Myometrial cell (primary cell): ENCODE measurements at places on chromosomes 6 and 20. TPM values are rescaled to one million over a fixed set of nuclear protein-coding genes. Genes with fewer than 3 reads are reported as not detected.

Gene SLC22A16
- total RNA-seq = 1.1 TPM in 1 of 2 replicates, not detected in the other

Gene PSORS1C2
- not detected in 2 replicates for total RNA-seq

Gene DACT2
- total RNA-seq = not detected in 2 replicates

Gene SEMG1
- total RNA-seq = not detected in 2 replicates

Gene ESR1
- 0.86 and 1.6 TPM in 2 replicates for total RNA-seq

Gene ZFP64
- total RNA-seq = 17.3 and 29.8 TPM in 2 replicates

Gene HSPA1A
- total RNA-seq = 38.1 and 41.2 TPM in 2 replicates

Gene ADGRB3
- 0.18 TPM in 1 of 2 replicates, not detected in the other for total RNA-seq

Gene FGD2
- not detected in 2 replicates for total RNA-seq

Gene KCNK5
- total RNA-seq = not detected in 2 replicates

Gene TRIM15
- total RNA-seq = not detected in 2 replicates

Gene RIMS1
- not detected in 2 replicates for total RNA-seq

Gene VWA7
- under 0.01 TPM in 1 of 2 replicates, not detected in the other for total RNA-seq

Gene MRAP2
- not detected in 2 replicates for total RNA-seq

Gene CFAP61
- total RNA-seq = not detected in 2 replicates

Gene PCNA
- total RNA-seq = 187 and 216 TPM in 2 replicates

Gene DAAM2
- total RNA-seq = 0.29 and 0.35 TPM in 2 replicates

Gene SNX14
- 73.5 and 94.6 TPM in 2 replicates for total RNA-seq

Gene STX7
- total RNA-seq = 16.4 and 21.1 TPM in 2 replicates

Gene FBXO9
- 35.4 and 41.5 TPM in 2 replicates for total RNA-seq

Gene RBM12
- total RNA-seq = 34.0 TPM in 2 replicates

Gene SYCP2
- 0.18 TPM in 1 of 2 replicates, not detected in the other for total RNA-seq

Gene ELOVL2
- not detected in 2 replicates for total RNA-seq

Gene HRH3
- total RNA-seq = not detected in 2 replicates

Gene CCHCR1
- 23.4 and 32.3 TPM in 2 replicates for total RNA-seq

Gene IP6K3
- total RNA-seq = 2.7 and 4.3 TPM in 2 replicates

Gene GPLD1
- under 0.01 TPM in 1 of 2 replicates, not detected in the other for total RNA-seq

Gene SPAG4
- 9.8 and 9.9 TPM in 2 replicates for total RNA-seq

Gene SLC2A10
- total RNA-seq = 35.5 and 41.8 TPM in 2 replicates

Gene ELOVL4
- 9.8 and 10.8 TPM in 2 replicates for total RNA-seq

Gene RBM24
- total RNA-seq = 4.0 and 5.5 TPM in 2 replicates

Gene ADGRF1
- total RNA-seq = not detected in 2 replicates

Gene CCN6
- total RNA-seq = not detected in 2 replicates

Gene OTOR
- total RNA-seq = not detected in 2 replicates

Gene SNAI1
- total RNA-seq = 0.89 and 2.0 TPM in 2 replicates

Gene DEFB124
- not detected in 2 replicates for total RNA-seq

Gene LHFPL5
- total RNA-seq = not detected in 2 replicates

Gene RUNX2
- 8.0 and 9.8 TPM in 2 replicates for total RNA-seq

Gene MMS22L
- total RNA-seq = 16.1 and 16.8 TPM in 2 replicates

Gene DLK2
- 0.86 and 2.3 TPM in 2 replicates for total RNA-seq
